ENCODE measurements at places on chromosomes 1 and 21.
A peak's percentile ranks its signal among the peaks of the same experiment; 100 is the strongest.

DNA sequence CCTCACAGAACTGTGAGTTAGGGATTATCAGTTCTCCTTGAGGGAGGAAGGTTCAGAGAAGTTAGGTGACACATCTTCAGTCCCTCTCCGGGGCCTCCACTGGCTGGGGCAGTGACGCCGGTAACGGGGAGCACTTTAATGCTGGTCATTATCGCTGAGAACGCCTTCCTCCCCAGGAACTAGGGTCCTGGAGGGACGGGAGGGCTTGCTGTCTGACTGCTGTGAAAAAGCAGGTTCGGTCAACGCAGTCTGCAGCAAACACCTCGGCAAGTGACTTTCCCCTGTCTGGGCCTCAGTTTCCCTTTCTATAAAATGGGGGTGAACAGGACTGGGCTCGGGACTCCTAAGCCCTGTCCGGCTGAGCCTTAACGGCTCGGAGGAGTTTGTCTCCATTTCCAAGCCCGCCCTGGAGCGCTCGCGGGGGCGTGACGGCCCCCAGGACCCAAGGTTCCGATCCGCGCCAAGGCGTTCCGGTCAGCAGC is 341 bp upstream of the TMEM61 start:
- DNase-seq = no peak

GRCh38 chr1:85376356-85376755 is 88.6 kb downstream of the DDAH1 start:
- no peak for DNase-seq

GRCh38 chr1:47523835-47524215 is 86.0 kb downstream of the FOXD2 start:
- DNase-seq = no peak

- no peak for DNase-seq
These were observed 2.6 kb upstream of the MFN2 start for GRCh38 chr1:11977625-11978024.

DNA sequence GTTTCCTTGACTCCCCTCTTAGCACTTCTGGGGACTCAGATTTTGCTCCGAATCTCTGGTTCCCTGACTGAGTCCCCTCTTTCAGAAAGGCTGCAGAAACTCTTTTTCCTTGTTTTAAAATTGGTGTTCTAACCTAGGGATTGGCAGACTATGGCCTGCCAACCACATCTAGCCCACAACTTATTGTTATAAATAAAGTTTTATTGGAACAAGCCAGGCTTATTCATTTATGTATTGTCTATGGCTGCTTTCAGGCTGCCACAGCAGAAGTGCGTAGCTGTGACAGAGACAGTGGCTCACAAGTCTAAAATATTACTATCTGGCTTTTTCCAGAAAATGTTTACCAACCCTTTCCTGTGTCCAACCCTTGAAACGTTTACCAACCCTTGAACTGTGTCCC is 81.7 kb downstream of the IER5 start:
- DNase-seq = no peak

DNA sequence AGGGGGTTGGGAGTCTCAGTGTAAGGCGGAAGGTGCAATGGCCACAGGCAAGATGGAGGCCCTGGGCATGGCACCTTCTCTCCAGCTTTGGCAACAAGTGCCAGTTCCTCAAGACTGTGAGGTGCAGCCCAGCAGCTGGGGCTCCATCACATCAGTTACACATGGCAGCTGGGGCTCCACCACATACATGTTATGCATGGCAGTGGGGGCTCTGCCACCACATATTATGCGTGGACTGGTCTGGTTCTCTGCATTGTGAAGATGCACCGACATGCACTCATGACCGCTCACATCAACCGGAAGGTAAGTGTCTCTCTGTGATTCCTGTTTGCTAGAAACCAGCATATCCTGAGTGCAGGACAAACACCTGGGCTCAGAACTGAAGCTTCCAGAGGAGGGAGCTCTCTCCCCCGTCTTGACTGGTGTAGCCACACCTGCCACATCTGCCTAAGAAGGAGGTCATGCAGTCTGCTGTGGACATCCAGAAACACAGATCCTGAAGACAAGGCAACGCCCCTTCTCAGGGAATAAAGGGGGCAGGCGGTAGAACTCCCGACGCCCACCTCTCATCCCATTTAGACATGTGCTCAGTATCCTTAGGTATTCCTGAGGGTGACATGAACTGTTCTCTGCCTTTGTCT is 104.1 kb upstream of the TMPRSS2 start:
- DNase-seq = no peak

DNA sequence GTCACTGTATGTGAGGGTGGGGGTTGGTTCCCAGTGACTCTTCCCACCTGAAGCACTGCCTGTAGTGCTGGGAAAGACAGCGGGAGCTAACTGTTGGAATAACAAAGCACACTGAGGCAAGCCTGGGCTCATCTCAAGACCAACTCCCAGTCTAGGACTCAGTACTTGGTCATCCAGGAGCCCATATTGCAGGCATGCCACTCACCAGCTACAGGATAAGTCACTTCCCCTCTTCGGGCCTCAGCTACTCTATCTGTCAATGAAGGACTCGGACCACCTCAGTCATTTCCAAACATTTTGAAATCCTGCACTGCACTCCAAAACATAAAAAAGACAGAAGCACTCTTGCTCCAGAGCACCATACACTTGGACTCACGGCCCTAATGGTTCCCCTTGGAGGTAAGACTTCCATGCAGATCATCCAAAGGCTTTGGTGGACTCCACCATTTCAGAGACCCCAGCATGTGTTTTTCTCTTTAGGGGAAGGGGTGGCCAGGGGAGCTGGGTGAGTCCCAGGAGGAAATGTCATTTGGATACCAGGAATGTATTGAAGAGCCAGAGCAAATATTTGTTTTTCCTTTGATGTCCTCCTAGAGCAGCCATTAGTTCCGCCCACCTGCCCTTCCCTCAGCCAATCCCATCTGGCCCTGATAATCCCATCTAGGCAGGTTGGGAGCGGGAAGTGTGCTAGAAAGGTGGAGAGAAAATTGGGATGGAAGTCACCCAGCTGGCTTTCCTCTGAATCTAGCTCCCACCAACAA is 3.1 kb downstream of the NUAK2 start:
- DNase-seq = no peak

DNA sequence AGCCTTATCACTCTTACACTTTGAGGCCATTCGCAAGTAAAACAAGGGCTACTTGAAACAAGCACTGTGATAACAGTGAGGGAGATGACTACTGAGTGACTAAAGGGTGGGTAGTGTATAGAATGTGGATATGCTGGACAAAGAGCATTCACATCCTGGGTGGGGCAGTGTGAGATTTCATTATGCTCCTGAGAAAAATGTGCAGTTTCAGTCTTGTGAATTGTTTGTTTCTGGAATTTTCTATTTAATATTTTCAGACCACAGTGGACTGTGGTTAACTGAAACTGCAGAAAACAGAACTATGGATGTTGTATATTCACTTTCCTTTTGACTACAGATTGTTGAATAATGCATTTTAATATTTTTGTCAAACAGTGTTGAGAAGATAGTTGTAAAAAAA is 25.1 kb upstream of the B3GALT2 start:
- DNase-seq = no peak

GRCh38 chr1:231478019-231478785 is 50.3 kb upstream of the TSNAX start:
- DNase-seq = no peak

DNA sequence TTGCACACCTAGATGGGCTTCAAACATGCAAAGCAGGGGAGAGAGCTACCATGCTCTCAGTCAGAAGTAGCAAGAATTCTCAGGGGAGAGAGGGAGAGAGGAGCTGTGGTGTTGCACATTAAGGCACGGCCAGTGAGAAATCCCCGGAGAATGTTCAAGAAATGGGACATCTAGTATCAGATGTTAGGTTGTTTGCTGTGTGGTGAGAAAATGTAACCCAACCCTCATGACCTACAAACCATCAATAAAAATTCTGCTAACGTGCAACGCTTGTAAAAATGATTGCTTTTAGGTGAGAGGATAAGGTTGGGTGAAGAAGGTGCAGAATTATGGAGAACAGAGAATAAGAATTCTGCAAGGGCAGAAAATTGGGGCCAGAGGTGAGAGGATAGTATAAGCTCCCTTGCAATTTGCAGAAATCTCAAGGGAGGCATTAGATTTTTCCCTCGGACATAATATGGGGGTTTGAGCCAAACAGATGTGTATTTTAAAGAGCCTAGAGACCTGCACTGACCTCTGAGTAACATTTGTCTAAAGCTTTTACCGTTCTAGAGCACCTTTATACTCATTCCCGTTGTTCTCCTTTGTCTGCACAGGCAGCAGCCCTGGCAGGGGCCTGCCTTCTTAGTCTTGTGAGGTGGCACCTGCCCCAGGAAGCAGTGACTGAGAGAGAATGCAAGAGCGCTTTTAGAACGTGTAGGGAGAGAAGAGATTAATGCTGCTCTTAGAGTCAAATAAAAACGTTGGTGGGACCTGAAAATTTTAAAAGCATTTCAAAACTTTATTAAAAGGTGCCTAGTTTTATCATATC is 25.4 kb upstream of the KIAA0040 start:
- no peak for DNase-seq

DNA sequence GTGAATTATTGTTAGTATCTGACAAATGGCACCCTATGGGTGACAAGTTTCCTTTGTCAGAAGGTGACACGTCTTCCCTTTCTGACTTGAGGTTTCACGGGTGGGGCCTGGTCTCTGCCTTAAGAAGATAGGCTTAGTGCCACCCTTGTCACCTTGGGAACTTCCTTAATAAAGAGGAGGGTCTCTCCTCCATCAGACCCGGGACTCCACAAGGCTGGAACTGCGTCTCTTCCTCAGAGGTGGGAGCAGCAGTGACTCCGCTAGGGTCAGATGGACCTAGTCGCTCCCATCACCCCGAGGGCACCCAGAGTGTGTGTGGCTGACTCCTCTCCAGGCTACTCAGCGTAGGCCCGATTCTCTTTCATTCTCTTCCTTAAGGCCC is 774 bp upstream of the WDTC1 start:
- DNase-seq = peak; percentile 5

DNA sequence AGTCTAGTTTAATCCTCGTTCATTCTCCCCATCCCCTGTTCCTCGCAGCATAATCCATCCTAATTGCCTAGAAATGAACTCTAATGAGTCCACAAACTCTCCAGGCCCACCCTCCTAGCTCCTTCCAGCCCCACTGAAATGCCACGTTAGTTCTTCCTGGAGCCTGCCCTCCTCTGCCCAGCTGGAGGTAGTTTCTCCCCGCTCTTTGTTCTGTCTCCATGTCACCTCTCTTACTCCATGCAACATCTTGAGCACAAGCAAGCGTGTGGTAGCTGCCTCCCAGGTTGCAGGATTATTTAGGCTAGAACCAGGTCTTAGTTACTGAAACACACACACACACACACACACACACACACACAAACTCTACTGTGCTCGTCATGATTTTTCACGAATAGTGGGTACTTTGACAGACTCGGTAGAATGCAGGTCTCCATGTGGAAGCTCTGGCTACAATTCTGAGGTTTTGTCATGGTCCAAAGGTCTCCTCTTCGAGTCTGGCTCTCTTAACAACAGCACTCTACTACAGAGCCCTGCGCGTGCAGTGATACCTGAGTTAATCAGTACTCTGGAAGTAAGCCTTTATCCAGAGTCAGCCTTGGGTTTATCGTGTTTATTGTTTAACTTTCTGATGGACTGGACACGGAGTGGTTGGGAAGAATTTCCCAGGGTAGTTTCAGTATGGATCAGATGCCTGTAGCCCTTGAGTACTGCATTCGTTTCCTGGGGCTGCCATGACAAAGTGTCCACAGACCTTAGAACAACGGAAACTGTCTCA is 27.5 kb downstream of the HUNK start:
- no peak for DNase-seq

DNA sequence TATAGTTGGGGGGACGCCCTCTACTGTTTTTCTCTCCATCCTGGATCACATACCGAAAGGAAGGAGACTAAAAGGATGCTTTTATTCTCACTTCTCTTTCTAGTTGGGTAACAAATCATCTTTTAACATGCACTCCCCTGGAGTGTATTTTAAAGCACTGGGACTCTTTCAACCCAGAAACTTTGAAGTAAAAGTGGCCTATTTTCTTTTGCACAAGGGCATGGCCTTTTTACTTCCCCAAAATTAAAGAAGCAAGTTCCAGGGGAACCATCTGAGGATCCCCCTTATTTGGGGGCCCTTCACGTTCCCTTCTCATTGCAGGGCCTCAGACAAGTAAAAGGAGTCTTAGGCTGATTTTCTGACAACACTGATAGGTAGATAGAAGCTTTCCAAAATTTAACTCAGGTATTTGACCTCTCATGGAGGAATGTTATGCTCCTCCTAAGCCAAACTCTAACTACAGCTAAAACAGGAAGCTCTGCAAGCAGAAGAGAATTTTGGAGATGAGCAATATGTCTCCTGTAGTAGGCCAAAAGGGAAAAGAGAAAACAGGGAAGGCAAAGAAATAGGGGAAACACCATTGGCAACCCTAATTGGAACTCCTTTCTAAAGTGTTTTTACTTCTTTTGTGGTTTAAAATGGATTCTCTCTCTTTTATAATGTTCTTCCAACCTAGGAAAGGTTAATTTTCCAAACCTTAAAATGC is 8.9 kb upstream of the CD46 start:
- DNase-seq = no peak

- no peak for DNase-seq
These were observed 348.7 kb downstream of the SETD4 start for GRCh38 chr21:35711661-35712060.

DNA sequence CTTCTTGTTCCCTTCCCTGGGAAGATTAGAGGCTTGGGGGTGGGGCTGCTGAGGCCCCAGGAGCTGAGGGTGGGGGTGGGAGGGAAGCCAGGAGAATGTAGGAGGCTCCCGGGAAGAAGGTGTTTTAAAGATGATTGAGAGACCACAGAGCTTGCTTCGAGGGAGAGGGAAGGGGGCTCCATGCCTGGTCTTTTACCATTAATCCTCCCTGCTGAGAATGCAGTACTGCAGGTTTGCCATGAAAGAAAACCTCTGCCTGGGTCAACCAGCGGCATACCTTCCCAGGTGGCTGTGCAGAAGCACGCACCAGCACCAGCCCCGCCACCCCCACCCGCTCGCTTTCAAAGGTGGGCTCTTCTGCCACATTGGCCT is 15.4 kb downstream of the ABCA4 start:
- no peak for DNase-seq

DNA sequence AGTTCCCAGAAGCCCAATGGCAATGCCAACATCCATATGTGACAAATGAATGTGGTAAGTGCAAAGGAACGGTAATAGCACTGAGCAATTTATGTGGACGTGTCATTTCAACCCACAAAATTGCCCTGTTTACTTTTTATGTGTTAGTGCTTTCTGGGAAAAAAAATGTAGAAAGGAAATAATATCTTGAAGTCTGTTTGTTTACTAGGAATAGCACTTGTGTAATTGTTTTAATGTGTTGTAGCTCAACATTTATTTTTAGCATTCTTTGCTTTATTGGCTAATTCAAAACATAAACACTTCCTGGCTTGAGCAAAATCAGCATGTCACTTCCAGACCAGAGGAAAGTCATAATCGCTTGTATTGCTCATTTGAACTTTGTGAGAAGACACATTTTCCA is 224.8 kb upstream of the KCNK2 start:
- no peak for DNase-seq

DNA sequence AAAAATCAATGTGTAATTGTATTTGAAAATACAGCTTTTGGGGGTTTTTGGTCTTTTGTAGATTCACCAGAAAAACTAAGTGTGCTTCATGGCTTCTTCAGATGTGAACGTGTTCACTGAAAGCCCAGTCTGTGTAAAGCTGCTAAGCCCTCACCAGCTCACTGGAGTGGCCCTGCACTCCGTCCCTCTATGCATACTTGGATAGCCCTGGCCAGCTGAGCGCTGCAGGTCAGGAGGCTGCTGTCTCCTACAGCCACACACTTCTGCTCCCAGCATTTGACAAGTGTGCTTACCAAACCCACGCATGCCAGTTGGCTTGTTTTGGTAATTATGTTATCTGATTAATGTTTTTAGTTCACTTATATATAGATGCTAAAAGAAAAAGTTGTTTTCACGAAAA is 163.5 kb downstream of the TLR5 start:
- no peak for DNase-seq

All from activated CD8-positive, alpha-beta memory T cell treated with anti-CD3 and anti-CD28 coated beads for 4 hours (primary cell).